Naive B cell (primary cell): ENCODE measurements at places on chromosomes 16 and 17. TPM values are rescaled to one million over a fixed set of nuclear protein-coding genes. Genes with fewer than 3 reads are reported as not detected.
A peak's percentile ranks its signal among the peaks of the same experiment; 100 is the strongest.

DNA sequence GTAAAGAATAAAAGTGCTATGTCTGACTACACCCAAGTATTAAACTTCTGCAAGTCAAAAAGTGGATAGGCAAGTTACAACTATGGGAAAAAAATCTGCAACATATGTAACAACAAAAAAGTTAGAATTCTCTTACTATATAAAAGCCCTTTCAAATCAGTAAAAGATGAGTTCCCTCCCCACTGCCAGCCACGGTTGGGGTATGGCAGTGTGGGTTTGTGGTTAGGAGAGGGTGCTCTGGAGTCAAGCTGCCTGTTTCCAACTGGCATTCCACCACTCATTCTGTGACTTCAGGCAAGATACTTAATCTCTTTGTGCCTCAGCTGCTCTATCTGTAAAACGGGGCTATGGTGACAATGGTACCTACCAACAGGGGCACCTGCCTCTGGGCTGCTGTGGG lies 26.6 kb upstream of the MFSD6L start:
- H3K27me3 ChIP-seq, result no peaks in the 10 kb centered on the region
- H3K4me1 ChIP-seq, result no peaks in the 10 kb centered on the region
- no peak for DNase-seq
- H3K4me3 ChIP-seq, result no peak overlapping the region
- H3K36me3 ChIP-seq, result no peaks in the 10 kb centered on the region

Gene CES1
- not detected for polyA plus RNA-seq

Gene SIRT7
- polyA plus RNA-seq, result 38.3 TPM

Gene DCTN5
- polyA plus RNA-seq, result 47.5 TPM

DNA sequence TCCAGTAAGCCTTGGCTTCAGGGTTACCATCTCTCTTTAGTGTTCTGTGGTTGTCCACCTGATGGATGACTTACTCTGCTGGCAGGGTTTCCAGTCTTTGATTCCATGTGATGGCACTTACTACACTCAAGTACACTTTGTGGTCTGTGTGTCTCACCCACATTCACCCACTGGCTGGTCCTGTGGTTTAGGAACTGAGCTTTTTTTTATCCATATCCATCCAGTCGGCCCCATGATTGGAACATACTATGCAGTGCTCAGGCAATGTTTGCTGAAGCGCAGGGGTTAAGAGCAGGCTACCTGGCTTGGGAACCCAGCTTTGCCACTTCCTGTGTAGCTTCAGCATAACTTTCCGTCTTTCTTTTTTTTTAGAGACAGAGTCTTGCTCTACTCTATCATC lies 2.8 kb upstream of the FUS start:
- DNase-seq, result no peak
- H3K27ac ChIP-seq, result no peak overlapping the region
- peak overlapping the region; percentile 61 for H3K4me3 ChIP-seq
- H3K27me3 ChIP-seq, result no peaks in the 10 kb centered on the region
- peaks cover 27% of the 10 kb centered on the region for H3K4me1 ChIP-seq
- no peaks in the 10 kb centered on the region for H3K36me3 ChIP-seq

DNA sequence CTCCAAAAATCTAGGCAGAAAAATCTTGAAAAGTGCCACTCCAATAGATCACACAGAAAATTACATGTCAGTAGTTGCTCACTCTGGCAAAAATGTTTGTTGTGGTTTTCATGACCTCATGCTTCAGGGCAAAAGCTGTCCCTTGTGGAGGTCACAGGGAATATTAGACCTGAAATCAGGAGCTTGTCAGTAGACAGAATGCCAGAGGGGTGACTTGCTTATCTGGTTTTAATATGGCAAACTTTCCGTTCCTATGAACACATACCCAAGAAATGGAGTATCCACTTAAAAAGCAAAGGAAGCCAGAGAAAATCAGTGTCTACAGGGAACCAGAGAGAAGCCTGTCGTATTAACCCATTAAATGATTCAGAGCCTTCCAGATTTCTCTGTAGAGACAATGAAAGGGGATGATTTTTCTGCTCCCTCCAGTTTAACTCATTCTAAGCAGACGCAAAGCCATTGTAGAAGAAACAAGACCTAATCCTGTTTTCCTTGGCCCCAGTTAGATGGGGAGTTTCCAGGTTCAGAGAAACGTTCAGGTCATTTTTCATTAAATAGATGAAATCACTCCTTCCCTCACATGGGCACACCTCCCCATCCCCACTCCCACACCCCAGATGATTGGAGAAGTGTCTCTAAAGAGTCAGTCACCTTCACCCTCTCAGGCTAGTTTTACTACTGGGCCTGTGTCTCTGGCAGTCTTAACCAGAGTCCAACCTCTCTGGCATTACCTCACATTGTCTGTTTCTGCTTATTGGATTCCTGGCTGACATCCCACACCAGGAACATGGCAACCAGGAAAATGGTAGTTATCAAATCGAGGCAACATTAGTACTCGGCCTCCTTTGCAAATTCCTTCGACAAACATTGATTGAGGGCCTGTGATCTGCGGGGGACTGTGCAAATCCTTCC lies 6.0 kb downstream of the SOX9 start:
- peaks cover 11% of the 10 kb centered on the region for H3K36me3 ChIP-seq
- H3K27ac ChIP-seq, result no peak overlapping the region
- H3K27me3 ChIP-seq, result peaks cover 44% of the 10 kb centered on the region
- no peak overlapping the region for H3K4me3 ChIP-seq
- no peak for DNase-seq
- peaks cover 5% of the 10 kb centered on the region for H3K4me1 ChIP-seq

GRCh38 chr17:66076546-66077190 lies 115.3 kb downstream of the CEP112 start:
- no peak for DNase-seq
- no peaks in the 10 kb centered on the region for H3K4me1 ChIP-seq
- no peak overlapping the region for H3K27ac ChIP-seq
- no peak overlapping the region for H3K4me3 ChIP-seq

- H3K27ac ChIP-seq, result no peak overlapping the region
- peaks cover 18% of the 10 kb centered on the region for H3K36me3 ChIP-seq
- DNase-seq, result no peak
- H3K4me3 ChIP-seq, result no peak overlapping the region
- H3K27me3 ChIP-seq, result no peaks in the 10 kb centered on the region
- H3K4me1 ChIP-seq, result no peaks in the 10 kb centered on the region
Observed at GRCh38 chr17:35359398-35359797, 14.0 kb downstream of the SLFN11 start.

Gene ZNF319
- polyA plus RNA-seq, result 10.7 TPM

DNA sequence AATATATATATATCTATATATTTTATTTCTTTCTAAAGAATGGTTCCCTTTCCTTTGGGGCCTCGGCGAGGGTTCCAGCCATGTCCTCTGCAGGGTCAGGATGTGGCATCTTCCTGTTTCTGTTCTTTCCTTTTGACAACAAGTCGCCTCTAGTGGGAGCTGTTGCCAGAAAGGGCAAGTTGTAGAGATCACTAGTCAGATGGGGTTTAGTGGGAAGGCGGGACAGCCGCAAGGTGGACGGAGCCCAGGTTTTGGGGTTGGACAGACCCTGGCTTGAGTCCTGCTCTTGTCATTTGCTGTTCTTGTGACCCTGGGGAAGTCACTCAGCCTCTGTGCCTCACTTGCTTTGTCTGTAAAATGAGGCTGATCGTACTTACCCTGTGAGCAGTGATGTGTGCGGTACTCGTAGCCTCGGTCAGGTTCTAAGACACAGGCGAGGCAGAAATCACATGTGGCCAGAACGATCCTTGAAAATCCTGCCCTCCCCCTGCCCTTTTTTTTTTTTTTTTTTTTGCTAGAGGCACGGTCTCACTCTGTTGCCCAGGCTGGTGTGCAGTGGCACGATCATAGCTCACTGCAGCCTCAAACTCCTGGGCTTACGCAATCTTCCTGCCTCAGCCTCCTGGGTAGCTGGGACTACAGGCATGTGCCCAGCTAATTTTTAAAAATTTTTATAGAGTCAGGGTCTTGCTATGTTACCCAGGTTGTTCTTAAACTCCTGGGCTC lies 80.1 kb downstream of the ABCC6 start:
- no peak overlapping the region for H3K4me3 ChIP-seq
- no peak for DNase-seq
- no peaks in the 10 kb centered on the region for H3K27me3 ChIP-seq
- H3K4me1 ChIP-seq, result peaks cover 7% of the 10 kb centered on the region
- H3K36me3 ChIP-seq, result peaks cover 13% of the 10 kb centered on the region
- peak overlapping the region; percentile 33 for H3K27ac ChIP-seq

Gene CDH1
- not detected for polyA plus RNA-seq

DNA sequence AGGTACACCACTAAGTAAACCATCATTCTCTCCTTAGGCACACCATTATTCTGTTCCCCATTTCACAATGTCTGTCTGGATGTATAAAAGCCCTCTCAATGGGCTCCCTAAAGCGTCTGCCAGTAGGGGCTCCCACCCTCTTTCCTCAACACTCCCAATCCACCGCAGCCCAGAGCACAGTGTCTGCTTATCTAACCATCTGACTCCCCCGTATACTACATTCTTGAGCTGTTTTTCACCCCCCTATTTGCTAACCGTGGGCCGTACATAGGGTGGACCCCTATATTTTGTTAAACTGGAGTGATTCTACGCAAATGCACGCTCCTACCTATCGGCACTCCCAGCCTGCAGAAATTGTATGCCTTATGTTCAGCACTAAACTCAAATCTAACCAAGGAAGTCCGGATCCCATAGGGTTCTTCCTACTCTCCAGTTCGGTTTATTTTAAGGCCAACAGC lies 685 bp upstream of the PSMD3 start:
- H3K4me3 ChIP-seq, result peak overlapping the region; percentile 96
- no peaks in the 10 kb centered on the region for H3K27me3 ChIP-seq

DNA sequence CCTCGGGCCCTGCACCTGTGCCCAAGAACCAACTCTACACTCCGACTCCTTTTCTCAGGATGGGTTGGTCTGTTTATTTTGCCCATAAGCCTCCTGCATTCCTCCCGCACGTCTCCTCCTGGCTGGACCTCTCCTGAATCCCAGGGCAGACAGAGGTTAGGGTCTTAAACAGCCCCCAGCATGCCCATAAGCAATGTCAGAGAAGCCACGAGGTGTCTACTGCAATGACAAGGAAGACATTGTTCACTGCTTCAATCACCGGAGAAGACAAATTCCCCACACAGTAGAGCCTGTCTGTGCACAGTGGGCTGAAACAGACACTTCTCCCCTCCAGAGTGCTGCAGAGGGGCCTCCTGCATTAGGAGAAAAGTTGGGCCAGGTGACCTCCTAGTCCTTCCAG lies 230.6 kb upstream of the RPL38 start:
- DNase-seq, result no peak
- no peaks in the 10 kb centered on the region for H3K4me1 ChIP-seq
- H3K36me3 ChIP-seq, result no peaks in the 10 kb centered on the region
- H3K4me3 ChIP-seq, result no peak overlapping the region
- no peak overlapping the region for H3K27ac ChIP-seq
- peaks cover 30% of the 10 kb centered on the region for H3K27me3 ChIP-seq
